ENCODE measurements at places on chromosomes 5 and 9.

GRCh38 chr5:174625591-174626350, 98.6 kb upstream of the MSX2 start:
- no peak for DNase-seq

DNA sequence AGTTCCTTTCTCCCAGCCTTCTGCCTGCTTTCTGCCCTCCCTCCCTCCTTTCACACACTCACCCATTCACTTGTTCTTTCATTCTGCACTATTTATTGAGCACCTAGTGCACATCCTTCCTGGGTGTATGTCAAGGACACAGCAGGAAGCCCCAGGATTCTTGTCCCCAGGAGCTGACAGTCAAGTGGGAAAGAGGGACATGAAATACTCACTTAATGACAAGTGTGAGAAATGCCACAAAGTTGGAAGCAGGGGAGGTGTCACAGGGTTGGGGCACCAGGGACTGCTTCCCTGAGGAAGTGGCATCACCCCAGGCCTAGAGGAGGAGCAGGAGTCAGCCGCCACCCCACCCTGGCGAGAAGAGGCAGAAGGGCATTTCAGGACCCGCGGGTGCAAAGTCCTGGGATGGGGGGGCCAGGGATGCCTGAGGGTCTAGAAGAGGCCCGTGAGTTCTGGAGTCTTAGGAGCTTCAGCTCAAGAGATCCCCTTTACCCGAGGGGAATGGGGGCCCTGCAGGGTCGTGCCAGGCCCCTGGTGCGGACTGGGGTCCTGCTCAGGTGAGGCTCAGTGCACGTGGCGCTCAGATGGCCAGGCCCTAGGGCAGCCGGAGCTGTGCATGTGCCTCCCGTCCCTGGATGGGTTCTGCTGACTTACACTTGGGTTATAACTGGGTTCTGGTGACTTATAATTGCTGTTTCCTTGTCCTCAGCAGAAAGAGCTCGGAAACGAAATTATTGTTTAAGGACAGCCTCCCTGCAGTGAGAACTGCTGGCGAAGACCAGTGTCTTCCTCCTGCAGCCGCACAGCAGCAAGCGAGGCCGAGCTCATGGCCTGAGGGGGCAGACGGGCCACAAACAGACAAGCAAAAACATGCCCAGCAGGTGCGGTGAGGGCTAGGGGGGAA, 16.9 kb upstream of the LAMC3 start:
- no peak for DNase-seq

GRCh38 chr5:801472-801871, 16.9 kb upstream of the ZDHHC11B start:
- DNase-seq: no peak

DNA sequence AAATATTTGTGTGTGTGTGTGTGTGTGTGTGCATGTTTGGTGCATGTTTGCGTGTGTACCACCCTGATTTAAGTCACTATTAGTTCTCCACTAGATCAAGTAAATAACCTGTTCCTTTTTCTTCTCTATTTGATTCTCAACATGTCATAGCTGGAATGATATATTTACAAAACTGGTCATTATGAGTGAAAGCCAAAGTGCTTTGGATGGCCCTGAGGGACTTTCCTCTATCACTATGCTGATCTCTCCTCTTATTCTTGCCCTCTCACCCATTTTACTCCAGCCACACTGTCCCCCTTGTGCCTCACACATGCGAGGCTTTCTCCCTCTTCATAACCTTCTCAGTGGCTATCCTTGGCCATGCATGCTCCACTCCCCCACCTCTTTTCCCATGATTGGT, 144.6 kb upstream of the NMUR2 start:
- no peak for DNase-seq

DNA sequence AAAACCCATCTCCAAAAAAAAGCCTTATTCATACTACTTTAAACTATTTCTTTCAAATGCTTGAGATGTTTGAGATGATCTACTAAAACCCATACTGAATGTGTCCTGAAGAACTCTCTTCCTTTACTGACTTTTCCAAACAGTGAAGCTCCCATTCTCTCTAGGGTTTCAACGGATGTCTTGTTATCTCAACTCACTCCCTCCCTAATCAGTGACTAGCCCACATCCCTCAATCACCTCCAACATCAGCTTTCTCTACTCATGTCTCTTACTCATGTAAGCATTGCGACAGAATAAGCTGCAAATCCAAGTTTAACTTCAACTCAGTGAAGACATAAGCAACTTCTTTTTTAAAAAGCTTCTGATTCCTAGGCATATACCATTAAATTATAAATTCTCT, 42.1 kb downstream of the WDR41 start:
- DNase-seq: no peak

GRCh38 chr5:143874312-143874711, 62.4 kb downstream of the HMHB1 start:
- no peak for DNase-seq

DNA sequence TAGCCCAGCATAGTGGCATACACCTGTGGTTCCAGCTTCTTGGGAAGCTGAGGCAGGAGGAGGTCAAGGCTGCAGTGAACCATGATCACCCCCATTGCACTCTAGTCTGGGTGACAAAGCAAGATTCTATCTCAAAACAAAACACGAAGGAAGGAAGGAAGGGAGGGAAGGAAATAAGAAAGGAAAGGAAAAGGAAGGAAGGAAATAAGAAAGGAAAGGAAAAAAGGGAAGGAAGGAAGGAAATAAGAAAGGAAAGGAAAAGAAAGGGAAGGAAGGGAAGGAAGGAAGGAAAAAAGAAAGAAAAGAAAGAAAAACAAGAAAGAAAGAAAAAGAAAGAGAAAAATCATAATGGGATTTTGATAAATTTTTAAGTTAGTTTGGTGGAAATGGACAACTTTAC, 3.1 kb upstream of the STX17 start:
- no peak for DNase-seq

DNA sequence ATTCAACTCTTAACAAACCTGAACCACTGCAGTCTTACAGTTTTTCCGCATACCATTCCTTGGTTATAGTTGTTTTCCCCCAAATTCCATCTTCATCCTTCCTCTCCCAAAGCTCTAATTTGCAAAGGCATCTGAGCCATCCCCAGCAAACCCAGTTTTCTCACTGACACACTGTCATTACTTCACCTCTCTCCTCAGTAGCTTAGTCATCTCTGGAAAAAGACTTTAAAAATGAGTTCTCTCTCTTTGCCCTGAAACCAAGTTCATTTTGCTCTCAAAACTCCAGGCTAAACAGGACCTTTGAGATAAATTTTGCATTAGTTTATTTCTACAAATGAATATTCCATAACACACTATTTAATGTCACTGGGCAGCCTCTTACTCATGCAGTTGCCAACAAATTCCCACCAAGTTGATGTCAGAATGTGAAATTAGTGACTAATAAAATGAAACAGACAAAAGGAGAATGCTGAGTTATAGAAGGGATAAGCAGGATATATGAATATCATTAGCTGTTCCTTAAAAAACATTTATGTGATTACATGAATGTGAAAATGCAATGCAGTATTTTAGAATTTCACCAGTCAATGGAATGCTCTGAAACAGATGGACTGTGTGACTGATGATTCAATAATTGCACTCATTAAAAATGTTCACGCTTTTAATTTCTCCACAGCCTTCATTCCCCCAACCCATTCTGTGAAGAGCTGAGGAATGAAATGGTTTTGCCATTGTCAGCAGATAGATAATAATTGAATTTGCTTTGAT, 107.4 kb upstream of the DMAC1 start:
- no peak for DNase-seq

DNA sequence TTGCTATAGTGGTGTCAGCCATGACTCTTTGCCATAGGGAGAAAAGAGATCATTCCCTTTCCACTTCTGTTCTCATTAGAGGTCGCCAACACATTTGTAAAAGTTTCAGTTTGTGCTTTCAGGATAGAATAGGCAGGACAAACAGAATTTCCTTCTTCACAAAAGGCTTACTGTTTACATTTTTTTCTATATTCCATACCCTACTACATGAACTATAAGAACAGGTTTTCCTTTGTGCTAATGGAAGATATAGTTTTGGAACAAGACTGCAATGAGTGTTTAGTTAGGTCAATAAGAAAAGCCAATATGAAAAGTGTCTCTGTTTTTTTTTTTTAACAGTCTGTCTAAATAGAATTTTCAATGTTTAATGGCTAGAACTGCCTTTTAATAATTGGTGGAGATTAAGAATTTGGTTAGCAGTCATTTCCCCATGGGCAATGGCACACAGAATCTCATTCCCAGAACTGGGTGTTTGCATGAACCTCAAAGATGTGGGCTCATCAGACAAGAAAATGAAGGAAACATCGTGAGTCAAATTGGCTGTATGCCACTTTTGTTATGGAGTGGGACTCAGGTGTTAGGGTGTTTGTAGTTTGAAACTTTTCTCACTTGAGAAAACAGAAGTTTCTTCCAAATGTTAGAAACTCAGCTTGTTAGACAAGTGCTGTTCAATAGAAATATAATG, 75.2 kb upstream of the PRLR start:
- no peak for DNase-seq
